Gastrocnemius medialis (tissue), 4 donors: ENCODE measurements at places on chromosomes 6 and 20. TPM values are rescaled to one million over a fixed set of nuclear protein-coding genes. Genes with fewer than 3 reads are reported as not detected.

The NKAIN2 gene
- total RNA-seq: 0.31 TPM

DNA sequence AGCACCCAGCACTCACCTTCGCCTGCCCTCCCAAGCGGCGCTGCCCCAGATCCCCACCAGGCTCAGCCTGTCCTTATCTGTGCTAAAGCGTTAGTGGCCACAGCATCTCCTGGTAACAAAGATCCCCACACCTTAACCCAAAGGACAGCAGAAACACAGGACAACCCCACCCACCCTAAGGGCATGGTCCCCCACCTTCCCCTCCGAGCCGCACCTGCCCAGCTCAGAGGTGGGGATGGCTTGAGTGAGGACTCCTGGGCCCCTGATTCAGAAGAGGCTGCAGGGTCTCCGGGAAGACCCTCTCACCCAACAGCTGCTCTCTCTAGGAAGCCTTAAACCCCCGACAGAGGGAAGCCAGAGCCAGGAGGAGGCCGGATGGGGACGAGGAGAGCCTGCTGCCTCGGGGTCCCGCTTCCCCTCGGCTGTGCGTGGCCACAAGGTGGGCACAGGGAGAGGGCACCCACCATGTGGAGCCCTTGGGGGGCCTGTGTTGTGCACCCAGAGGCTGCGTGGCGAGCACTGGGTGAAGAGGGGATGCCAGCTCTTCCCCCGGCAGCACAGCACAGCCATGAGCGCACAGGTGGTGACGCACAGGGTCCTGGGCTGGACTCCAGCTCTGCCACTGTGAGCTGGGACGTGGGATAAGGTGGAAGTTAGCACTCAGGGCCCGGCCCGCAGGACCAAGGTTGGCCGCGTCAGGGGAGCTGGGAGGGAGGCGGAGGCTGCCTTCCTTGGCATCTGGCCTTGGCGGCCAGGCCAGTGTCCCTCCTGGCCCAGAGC, 31.9 kb upstream of the MRGBP start:
- DNase-seq: no peak
- no peaks in the 10 kb centered on the region for H3K4me1 ChIP-seq
- H3K36me3 ChIP-seq: no peaks in the 10 kb centered on the region
- no peak overlapping the region for H3K27ac ChIP-seq
- H3K27me3 ChIP-seq: peaks cover 36% of the 10 kb centered on the region

The SLC17A3 gene
- 0.22 TPM for total RNA-seq

The LRRC1 gene
- total RNA-seq: 8.5 TPM

The RHAG gene
- total RNA-seq: not detected

The TNF gene
- total RNA-seq: 0.23 TPM

The BPIFB2 gene
- total RNA-seq: not detected
